ENCODE measurements at places on chromosomes 2 and 18.

DNA sequence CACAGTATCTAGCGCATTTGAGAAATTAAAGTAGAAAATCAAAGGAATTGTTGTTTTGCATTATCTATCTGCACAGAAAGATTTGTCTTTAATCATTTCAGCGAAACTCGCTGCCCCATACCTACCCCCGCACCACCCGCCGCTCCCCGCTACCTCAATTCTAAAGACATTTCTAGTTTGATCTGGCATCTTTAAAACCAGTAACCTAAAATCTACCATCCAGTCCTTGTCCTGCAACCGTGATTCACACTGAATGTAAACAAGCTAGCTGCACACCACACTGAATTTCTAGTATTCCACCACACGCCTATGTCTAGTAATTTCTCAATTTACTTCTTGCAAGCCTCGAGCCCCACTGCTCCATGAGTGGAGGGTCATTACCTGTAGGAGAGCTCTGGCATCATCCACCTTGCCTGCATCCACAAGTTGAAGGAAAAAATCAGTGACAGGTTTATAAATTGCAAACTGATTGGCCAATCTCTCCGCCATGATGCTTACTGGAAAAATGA lies 60.1 kb downstream of the ABCG8 start:
- DNase-seq, result no peak

GRCh38 chr2:68027959-68028358 lies 34.8 kb downstream of the C1D start:
- DNase-seq, result no peak

DNA sequence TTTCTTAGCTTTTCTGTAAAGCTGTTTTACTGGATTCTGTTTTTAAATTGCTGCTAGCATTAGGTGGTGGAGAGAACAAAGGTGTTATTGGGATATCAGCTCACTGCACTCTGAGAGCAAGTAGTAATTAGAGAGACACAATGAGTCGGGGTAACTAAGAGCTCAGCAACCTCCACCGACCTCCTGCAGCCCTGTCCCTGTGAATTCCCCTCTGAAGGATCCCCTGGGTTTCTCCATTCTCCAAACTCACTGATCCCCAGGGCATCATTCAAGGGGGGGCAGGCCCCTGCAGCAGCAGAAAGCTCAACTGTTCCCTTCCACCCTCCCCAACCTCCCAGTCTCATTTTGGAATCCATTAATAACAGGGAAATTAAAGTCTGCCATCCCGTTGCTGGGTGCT lies 73.0 kb downstream of the MTCL1 start:
- DNase-seq, result no peak

- DNase-seq, result no peak
These were observed 212.4 kb upstream of the FSIP2 start for GRCh38 chr2:185526161-185526560.

DNA sequence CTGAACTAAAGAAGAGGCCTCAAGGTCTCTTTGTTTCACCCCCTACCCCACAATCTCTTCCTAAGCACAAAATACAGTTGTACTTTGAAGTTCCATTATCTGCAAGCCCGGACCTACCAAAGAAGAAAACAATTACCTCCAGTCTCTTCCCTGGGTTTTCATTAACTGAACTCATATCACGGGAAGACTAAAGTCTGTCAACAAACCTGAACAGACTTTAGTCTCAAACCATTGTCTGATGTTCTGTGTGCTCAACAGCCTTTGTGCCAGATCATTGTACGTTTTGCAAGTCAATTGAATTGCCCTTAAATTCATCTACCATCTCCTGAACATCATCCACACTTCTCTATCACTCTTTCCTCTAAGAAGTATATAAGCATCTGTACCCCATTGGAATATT lies 1021.9 kb upstream of the CDH2 start:
- no peak for DNase-seq

DNA sequence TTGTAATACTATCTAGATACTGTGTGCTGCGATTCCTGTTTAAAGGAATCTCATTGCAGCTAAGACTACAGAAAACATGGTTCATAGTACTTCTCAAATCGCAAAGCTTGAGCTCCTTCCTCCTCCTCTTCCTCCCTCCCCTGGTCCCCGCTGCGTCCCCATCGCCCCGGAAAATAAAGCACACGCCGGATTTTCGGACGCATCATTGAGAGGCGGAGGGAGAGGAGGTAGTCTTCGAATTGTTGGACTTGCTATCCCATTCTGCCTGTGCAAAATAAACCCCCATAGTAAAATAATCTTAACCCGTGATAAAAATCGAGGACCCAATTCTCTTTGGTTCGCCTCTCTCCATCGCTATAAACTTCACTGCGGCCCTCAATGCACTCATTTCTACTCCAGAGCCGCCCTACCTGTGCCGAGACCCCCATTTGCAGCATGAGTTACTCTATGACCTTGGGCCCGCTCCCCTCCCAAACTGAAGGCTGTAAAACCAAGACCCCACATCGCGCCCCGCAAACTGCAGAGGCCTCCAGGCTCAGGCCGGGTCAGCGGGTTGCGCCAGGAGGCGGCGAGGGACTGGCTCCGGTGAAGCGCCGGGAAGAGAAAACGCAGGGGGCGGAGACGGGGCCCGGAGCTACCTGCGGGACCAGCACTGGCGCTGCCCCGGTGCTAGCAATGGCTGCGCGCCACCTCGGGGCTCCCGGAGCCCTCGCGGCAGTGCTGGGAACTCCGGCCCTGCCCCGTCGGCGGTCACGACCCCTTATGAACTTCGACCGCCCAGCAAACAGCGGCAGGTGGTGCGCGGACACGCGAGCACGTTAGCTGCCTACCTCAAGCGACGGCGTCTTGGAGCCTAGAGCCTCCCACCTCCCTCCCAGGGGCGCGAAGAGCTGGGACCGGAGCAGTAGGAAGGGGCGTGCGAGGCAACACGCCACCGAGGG lies 649 bp downstream of the ESCO1 start:
- DNase-seq, result no peak

DNA sequence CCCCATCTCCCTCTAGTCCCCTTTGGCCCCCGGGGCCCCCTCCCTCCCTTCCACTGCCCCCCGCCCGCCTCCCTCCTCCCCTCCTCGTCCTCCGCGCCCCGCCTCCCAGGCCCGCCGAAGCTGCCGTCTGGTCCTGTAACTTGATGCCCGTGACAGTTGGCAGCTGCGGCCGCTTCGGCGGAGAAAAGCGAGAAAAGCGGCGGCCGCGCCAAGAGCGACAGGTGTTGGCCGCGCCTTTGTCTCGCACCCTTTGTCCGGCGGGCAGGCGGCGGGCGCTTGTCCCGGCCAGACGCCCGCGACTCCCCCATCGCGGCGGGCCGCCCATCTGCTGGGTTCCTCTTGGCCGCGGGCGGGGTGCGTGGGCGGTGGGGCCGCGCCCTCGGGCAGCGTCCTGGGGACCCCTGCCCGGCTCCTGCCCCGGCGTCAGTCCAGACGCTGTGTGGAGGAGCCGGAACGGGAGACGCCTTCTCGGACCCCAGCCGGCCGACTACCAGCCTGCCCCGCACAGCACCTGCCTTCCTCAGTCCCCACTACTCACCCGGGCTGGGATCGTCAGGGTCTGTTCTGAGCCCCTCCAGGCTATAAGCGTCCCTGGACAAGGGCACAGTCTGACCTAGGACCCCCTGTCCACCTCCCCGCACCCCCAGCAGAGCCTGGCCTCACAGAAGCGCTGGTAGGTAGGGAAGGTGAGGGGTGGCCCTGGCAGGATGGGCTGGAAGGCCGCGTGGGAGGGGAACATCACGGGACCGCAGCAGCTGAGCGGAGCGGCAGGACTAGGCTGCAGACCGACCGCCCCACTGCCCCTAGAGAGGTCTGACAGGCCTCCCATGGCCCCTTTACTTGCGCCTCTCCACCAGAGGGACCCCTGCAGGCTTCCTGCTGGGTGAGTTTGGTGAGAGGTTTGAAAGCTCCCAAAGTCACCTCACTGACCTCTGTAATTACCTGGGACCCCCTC lies 1.2 kb upstream of the HES6 start:
- peak; percentile 77 for DNase-seq

DNA sequence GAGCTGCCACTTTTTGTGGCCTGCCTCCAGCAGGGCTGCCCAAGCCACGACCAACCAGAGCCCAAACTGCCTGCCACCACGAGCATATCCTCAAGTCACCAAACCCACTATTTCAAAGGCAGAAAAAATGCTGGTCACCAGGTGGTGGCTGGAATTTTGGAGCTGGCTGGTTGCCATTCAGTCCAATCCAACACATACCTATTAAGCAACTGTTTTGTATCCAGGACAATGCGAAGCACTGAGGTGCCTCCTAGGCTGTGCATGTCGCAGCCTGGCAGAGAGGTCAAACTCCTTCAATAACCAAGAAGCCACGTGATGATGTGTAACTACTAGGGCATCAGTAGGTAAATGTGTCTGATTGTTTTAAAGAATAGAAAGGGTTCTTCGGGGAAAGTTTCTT lies 108.3 kb upstream of the PPP1CB start:
- no peak for DNase-seq

- DNase-seq, result peak; percentile 68
These were observed 16.1 kb downstream of the WNT10A start for GRCh38 chr2:218896501-218897393.

- no peak for DNase-seq
These were observed 248.8 kb downstream of the MREG start for GRCh38 chr2:215764441-215765048.

DNA sequence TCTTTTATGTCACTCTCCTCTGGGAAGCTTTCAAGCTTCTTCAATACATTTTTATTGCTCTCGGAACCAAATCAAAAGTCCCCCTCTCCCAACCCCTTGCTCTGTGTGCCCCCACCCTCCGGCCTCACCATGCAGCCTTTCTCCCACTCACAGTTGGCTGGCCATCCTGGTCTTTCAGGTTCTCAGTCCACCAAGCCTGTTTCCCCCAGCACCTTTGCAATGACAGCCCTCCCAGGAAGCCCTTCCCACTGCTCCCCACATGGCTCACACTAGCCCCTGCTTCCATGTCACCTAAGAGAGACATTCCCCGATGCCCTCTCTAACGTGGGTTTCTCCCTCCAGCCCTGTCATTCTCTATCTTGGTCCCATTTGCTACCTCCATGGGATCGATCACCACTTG lies 266.6 kb downstream of the SRBD1 start:
- DNase-seq, result no peak

DNA sequence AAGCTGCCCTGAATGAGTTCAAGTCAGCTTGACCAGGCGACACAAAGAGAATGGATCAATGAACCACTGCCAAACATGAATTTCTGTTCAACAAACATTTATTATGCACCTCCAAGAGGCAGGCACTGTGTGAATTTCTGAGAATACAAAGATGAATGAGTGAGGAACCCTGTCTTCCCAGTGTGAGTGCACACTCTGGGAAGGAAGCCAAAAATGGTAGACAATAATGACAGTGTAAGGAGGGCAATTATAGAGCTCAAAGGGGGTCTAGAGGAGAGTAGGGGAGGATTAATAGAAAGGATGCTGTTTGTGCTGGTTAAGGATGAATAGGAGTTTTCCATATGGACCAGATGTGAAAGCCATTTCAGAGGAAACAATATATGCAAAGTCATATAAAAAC lies 213.4 kb downstream of the DCC start:
- no peak for DNase-seq

DNA sequence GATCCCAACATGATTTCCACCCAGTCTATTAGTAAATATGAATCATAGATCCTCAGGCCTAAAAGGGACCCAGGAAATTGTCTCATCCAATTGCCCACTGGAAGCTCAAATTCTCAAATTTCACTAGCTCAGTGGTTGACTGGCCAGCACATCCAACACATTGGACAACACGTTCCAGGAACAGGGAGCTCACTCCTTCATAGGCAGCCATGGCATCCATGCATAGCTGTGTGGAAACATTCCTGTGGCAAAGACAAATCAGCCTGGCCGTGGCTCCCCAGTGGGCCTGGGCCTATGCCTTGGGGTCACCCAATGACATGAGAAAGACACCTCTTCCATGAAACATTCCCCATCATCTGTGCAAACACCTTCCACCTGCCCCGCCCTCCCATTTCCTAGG lies 261.1 kb downstream of the ANAPC1 start:
- DNase-seq, result no peak

DNA sequence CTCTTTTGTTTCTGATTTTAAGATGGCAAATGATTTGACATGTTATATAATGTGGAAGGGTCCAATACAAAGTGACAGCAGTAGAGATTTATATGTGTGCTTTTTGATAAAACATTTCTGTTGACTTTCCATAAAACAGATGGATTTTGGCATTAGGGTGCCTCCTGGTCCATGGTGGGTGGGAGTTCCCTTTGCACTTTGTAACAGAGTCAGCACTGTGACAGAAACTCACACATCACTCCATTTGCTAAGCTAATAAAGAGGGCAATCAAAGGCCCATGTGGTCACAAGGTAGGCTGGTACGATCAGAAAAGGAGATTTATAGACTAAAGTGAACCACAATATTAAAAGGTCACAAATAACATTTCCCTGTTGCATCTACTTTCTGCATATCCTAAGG lies 93.3 kb upstream of the NT5C1B start:
- DNase-seq, result no peak

DNA sequence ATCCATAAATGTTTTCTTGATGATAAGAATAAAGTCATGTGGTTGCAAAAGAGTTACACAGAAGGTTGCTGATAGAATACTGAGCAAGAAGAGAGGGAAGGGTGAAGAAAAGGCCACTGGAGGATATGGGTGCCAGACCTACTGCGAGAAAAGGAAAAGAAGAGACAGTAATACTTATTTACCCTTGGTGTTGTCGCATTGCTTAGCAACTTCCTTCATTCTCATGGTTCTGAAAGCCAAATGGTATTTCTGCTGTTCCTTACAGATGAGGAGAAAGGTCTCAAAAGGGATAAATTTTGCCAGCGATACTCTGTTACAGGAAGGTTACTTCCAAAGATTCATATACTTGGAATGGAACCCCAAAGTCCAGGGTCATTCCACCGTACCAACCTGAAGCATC lies 62.5 kb downstream of the LHCGR start:
- DNase-seq, result no peak

GRCh38 chr2:212547716-212548454 lies 9.3 kb upstream of the ERBB4 start:
- no peak for DNase-seq

GRCh38 chr2:22221006-22221405 lies 1097.2 kb downstream of the TDRD15 start:
- DNase-seq, result no peak

- DNase-seq, result no peak
These were observed 80.1 kb downstream of the CCDC85A start for GRCh38 chr2:56263876-56264275.

DNA sequence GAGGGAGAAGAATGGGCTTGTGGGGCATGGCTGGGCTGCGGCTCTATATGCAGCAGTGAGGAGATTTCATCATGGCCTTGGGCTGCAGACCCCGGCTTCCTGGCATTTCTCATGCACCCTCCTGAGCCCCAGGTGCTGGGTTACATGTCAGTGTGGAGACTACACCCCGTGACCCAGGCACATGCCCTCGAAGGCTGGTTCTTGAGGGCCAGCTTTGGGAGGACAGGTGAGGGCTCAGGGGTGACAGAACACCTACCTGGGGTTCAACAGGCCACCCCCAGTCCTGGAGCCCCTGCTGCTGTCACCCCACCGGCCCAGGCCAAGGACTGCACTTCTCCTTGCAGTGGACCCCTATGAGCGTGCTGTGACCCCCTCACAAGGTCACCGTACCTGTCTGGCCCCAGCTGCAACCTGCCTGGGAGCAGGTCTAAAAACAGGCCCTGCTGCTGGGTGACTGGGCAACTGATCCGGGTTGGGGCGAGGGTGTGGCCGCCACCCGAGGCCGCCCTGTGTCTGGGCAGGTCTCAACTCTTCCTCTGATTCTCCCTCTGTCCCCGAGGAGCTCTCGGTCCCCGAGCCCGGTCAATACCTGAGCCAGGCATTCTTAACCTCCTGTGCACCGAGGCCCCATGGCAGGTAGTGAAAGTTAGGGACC lies 94.8 kb upstream of the OTOS start:
- no peak for DNase-seq

GRCh38 chr2:165621086-165621560 lies 151.6 kb downstream of the CSRNP3 start:
- DNase-seq, result no peak
